ENCODE measurements at places on chromosomes 1 and 21.

DNA sequence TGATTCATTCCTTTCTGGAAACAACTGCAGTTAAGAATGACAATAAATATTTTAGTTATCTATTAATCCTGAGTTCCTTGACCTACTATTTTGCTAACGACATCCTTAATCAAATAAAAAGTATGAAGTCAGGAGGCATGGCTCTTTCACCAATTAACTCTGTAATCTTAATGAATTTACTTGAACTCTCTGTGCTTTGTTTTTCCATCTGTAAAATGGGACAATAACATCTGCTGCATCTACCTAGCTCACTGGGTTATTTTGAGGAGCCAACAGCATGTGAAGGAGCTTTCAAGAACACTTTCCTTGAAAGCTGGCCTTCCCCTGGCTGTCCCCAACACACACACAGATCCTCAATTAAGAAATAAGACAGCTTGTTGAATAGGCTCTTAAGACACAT is 47.9 kb downstream of the COLGALT2 start:
- no peak for DNase-seq

GRCh38 chr1:61058483-61059245 is 23.7 kb upstream of the NFIA start:
- DNase-seq = no peak

DNA sequence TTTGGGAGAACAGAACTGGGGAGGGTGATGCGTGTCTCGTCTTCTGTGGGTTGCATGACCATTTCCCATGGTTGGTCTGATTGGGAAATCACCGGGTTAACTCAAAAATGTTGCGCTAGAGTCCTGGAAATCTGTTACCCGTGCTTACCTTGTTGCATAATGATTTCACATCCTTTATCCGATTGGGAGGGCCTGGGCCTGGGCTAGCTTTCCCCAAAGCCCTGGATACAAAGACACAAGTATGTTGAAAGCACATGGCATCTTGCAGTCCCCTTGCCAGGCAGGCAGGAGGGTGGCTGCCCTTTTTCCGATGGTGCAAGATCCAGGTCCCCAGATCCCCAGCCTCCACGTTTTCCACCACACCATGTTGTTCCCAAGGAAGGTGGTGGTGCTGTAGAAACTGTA is 582 bp downstream of the TRPM2 start:
- no peak for DNase-seq

DNA sequence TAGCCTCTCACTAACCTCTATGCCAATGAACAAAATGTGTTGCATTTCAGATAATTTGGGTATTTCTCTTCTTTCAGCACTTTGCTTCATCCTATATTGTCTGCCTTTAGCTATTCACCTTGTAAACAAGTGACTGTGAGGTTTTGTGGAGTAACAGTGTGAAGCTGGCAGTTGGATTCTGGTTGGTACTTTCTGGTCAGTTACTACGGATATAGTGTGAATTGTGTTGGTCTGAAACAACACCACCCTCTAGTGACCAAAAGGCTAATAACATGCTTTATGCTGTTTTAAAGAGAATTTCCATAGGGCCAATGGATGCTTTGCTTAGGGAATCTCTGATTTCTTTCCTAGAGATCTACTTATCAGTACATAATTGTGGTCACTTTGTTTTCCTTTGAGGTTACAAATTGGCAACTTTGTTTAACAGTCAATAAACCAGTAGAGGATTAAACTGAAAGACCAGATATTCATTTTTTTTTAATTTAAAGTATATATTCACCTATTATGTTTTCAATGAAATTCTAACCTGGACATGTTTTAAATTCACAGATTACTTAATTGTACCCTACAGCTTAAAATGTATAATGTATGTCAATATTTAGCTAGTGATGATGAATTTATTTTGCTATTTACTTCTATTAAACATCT is 2.5 kb upstream of the PTGER3 start:
- DNase-seq = no peak

- no peak for DNase-seq
Measured at GRCh38 chr1:14366091-14367018, 232.1 kb upstream of the KAZN start.

DNA sequence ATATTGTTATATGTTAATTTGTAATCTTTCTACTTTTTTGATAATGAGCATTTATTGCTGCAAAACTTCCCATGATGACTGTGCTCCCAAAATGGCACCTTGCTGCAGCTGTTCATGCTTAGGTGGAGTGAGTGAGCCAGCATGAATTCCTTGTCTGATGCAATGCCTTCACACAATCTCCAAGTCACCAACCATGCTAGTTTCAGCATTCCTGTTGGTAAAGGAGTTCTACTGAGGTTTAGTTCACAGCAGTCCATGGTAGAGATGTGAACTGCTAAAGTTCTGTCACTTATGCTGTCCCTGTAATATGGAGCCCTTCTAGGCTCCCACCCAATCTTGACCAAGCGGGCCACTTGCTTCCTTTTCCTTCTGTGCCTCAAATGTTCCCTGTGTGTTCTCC is 26.2 kb upstream of the PRKACB start:
- no peak for DNase-seq
